ENCODE measurements at places on chromosomes 11 and 22.

GRCh38 chr22:22759371-22759770 lies 115.0 kb downstream of the GGTLC2 start:
- DNase-seq = no peak

DNA sequence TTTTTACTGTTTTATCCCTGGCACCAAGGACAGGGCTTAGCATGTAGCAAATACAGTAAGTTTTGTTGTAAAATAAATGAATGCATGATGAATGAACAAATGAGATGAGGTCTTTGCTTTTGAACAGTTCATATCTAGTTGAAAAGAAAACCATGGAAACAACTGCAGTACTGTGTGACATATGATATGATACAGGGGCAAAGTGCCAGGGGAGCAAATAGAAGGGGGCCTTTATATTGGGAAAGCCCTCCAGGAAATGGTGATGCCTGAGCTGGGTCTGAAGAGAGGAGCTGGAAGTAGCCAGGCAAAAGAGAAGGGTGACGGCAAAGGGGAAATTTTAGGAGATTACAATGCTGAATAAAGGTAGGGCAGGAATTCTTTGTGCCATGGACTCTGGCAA lies 63.8 kb upstream of the UCP3 start:
- no peak for DNase-seq

GRCh38 chr22:49779853-49780697 lies 47.6 kb downstream of the BRD1 start:
- no peak for DNase-seq

DNA sequence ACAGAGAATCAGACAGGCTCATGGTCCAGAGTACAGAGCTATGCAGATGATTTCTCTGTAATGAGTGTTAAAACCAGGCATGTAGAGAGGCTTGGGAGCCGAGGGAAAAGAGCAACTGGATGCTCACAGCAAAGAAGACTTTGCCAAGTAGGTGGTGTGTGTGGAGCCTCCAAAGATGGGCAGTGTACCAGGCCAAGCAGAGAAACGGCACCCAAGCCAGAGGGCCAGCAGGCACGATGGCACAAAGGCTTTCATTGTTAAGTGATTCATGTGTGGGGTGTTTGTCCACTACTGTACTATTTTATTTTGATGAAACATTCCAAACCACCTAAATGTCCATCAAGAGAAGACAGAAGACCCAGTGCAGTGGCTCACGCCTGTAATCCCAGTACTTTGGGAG lies 11.1 kb downstream of the RANGAP1 start:
- DNase-seq = no peak
